ENCODE measurements at places on chromosomes 13 and 19.

DNA sequence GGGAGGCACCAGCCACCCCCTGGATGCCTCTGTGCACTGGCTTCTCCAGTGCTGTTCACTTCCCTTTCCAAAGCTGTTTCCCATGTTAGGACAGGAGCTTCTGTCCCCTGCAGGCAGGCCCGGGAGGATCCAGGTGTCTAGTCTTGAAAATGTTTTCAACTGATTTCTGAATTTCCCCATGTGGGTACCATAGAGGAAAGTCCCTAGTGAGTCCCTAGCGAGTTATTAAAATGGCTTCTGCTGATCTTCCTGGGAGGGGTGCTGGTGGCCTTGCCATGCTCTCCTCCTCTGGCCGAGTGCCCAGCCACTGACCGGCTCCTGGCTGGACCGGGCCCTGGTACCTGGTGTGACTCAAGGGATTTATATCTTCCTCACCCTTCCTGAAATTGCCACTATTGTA is 5.2 kb upstream of the ANKRD10 start:
- H3K27ac ChIP-seq = no peak overlapping the region
- no peak for DNase-seq
- no peaks in the 10 kb centered on the region for H3K36me3 ChIP-seq
- no peak overlapping the region for H3K4me3 ChIP-seq
- peaks cover 11% of the 10 kb centered on the region for H3K27me3 ChIP-seq

DNA sequence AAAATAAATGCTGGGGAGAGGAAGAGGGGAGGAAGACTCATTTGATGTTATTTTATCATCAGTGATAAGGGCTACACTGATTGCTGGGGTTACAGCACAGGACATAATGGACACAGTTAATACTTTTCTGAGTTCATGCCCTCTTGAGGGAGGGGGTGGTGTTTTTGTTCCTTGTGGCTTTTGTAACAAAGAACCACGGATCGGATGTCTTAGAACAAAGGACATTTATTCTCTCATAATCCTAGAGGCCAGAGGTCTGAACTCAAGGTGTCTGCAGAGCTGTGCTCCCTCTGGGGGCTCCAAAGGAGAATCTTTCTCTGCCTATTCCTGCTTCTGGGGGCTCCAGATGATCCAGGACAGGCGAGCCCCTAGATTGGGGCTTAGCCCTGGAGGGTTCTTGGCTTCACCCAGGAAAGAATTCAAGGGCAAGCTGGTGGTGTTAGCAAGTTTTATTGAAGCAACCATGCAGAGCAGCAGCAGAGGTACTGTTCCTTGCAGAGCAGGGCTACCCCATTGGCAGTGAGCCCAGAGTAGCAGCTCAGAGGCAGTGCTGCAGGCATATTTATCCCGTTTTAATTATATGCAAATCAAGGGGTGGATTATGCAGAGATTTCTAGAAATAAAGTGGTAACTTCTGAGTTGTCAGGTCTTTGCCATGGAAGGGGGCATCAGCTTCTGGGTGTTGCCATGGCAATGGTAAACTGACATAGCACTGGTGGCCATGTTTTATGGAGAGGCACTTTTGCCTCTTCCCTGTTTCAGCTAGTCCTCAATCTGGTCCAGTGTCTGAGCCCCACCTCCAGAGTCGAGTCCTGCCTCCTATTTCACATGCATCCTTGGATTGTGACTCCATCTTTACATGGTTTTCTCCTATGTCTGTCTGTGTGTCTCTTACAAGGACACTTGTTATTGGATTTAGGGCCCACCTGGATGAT is 18.0 kb downstream of the VAV1 start:
- H3K4me3 ChIP-seq = no peak overlapping the region
- no peaks in the 10 kb centered on the region for H3K27me3 ChIP-seq
- no peak for DNase-seq
- no peaks in the 10 kb centered on the region for H3K4me1 ChIP-seq
- no peaks in the 10 kb centered on the region for H3K36me3 ChIP-seq

DNA sequence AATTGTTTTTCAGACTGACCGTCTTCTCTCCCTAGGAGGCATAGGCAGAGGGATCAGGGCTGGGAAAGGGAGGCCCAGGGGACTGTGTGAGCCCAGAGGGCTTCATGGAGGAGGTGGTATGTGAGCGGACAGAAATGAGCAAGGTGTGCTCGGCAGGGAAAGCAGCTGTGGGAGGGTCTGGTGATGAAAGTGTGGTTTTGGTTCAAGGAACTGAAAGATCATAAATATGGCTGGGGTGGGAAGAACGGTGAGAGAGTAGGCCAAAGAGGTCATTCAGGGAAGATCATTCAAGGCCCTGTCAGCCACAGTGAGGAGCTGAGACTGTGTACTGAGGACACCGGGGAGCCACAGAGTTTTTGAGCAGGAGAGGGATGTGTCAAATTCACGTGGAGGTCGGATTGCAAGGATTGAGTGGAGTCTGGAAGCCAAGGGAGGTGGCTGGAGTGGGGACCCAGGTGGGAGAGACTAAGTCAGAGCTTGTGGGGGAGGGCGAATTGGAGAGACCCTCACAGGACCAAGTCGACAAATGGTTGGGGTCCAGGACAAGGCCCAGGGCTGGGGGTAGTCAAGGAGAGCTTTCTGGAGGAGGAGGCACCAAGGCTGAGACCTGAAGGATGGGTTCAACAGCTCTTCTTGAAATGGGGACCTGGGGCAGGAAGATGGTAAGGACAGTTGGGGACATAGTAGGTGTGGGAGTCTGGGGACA is 7.6 kb downstream of the PLD3 start:
- H3K4me1 ChIP-seq = no peaks in the 10 kb centered on the region
- H3K27me3 ChIP-seq = no peaks in the 10 kb centered on the region
- no peak overlapping the region for H3K27ac ChIP-seq
- H3K36me3 ChIP-seq = no peaks in the 10 kb centered on the region
- no peak for DNase-seq

- DNase-seq = peak; percentile 6
- H3K4me1 ChIP-seq = peaks cover 5% of the 10 kb centered on the region
- peak within 1 kb of the TSS; percentile 47 for H3K27ac ChIP-seq
- H3K4me3 ChIP-seq = peak within 1 kb of the TSS; percentile 61
Measured at GRCh38 chr19:10625003-10625761, at the start of gene SLC44A2. SLC44A2 (plus strand) TSS chr19:10625553; CDS start chr19:10625634, 81 bp downstream.

DNA sequence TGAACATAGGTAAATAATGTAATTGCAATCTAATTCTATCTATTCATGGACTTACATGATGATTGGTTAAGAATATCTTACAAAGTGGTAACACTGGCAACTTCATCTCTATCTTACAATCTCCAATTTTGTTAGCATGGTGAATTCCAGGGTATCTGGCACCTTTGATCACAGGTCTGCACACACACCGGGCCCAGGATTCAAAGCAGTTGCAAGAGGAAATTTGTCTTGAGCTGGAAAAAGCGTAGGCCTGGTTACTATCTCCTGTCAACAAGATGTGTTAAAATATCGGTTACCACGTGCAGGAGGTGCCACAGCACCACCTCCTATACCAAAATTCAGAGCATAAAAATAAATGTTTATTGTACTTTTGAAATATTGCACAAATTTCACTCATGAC is 2428.4 kb downstream of the PCDH9 start:
- H3K4me3 ChIP-seq = no peak overlapping the region
- no peaks in the 10 kb centered on the region for H3K4me1 ChIP-seq
- H3K27ac ChIP-seq = no peak overlapping the region
- H3K36me3 ChIP-seq = no peaks in the 10 kb centered on the region
- DNase-seq = no peak

DNA sequence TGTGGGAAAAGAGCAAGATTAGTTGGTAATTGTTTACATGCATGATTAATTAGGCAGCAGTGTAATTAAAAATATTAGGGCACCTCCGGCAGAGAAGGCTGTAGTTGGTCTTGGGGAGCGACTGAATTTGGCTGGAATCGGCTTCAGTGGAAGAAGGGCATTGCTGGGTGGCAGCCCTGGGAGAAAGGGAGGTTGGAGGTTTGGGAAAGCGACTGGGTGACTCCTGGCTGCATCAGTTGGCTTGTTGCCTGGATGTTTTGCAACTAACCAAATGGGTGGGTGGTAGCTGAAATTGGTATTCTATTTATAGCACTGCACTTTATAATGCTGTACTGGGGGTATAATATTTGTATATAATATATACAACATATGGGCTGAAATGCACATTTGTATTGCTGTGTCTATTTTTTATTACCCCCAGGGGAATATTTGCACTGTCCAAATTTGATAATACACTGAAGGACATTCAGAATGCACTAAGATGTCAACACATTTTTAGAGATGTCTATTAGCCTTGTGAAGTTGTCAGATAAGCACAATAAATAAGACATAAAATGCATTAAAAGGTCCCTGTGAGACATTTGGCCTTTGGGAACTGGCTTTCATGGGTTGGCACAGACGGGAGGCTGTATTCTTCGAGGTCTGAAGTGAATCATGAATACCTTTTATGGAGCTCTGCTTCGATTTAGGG is 1.7 kb downstream of the B3GLCT start:
- peak; percentile 34 for DNase-seq
- H3K4me1 ChIP-seq = peaks cover 17% of the 10 kb centered on the region
- peak overlapping the region; percentile 74 for H3K4me3 ChIP-seq
- H3K27ac ChIP-seq = peak overlapping the region; percentile 81
- no peaks in the 10 kb centered on the region for H3K36me3 ChIP-seq
- H3K27me3 ChIP-seq = no peaks in the 10 kb centered on the region

- peaks cover 23% of the 10 kb centered on the region for H3K36me3 ChIP-seq
- H3K27me3 ChIP-seq = no peaks in the 10 kb centered on the region
- H3K27ac ChIP-seq = peak overlapping the region; percentile 87
- peak overlapping the region; percentile 37 for H3K4me3 ChIP-seq
Measured at GRCh38 chr19:49613374-49613773, 22.4 kb downstream of the PRR12 start.

GRCh38 chr19:35380450-35381124 is 9.7 kb downstream of the GPR42 start:
- no peaks in the 10 kb centered on the region for H3K36me3 ChIP-seq
- no peaks in the 10 kb centered on the region for H3K4me1 ChIP-seq
- no peak overlapping the region for H3K4me3 ChIP-seq
- no peaks in the 10 kb centered on the region for H3K27me3 ChIP-seq
- no peak overlapping the region for H3K27ac ChIP-seq

- H3K4me3 ChIP-seq = no peak overlapping the region
- H3K4me1 ChIP-seq = no peaks in the 10 kb centered on the region
- H3K27me3 ChIP-seq = peaks cover 5% of the 10 kb centered on the region
Measured at GRCh38 chr19:51600940-51601580, 29.1 kb downstream of the SIGLEC5 start.

DNA sequence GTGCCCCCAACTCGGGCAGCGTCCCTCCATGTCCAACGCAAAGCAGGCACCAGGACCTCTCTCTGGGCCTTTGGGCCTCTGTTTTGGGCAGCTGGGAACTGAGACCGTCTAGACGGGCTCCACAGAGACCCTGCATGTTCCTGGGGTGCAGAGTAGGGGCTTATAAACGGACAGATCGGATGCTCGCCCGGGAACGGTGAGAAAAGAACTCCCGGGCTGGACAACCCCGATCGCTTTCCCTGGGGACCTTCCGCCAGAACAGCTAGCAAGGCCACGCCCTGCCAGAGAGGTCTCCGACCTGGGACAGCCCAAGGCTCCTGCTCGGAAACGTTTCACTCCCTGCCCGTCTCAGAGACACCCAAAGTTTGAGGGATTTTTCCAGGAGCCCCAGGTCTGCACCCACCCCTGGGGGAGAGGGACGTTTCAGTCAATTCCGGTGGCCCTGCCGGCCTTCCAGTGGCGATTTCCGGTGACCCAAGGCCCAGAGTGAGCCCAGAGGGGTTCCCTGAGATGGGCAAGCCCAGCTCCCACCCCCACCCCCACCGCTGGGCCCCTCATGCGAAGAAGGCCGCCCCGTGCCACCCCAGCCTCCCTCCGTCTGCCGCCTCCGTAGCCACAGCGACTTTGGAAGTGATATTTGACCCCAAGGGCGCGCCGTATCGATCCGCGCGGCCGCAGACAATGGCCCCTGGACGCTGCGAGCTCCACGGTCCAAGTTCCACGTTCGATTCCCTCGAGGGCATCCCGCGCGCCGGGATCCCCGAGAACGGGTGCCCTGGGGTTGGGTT is 1.7 kb downstream of the NR2F6 start:
- no peak overlapping the region for H3K27ac ChIP-seq
- peak overlapping the region; percentile 74 for H3K4me3 ChIP-seq
- no peak for DNase-seq

DNA sequence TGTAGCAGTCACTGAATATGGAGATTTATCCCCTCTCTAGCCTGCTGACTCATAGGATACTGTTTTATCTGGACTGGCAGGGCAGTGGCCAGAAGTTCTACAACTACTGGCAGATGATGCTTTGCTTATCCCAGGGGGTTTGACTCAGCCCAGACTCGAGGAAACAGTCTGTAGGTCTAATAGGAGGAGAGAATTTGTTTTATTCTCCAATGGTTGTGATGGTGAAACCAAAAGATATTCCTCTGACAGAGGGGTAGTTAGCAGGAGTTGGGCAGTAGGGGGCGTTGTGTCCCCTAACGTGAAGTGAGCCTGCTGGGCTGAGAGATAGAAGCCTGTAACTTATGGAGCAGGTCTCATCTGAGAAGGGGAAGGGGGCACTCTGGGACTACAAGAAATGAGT is 74.9 kb downstream of the WTIP start:
- H3K36me3 ChIP-seq = no peaks in the 10 kb centered on the region
- H3K4me1 ChIP-seq = no peaks in the 10 kb centered on the region
- DNase-seq = no peak
- no peaks in the 10 kb centered on the region for H3K27me3 ChIP-seq
- no peak overlapping the region for H3K4me3 ChIP-seq
- H3K27ac ChIP-seq = no peak overlapping the region

- H3K4me1 ChIP-seq = no peaks in the 10 kb centered on the region
- peaks cover 23% of the 10 kb centered on the region for H3K36me3 ChIP-seq
- H3K27ac ChIP-seq = no peak overlapping the region
- DNase-seq = no peak
- no peaks in the 10 kb centered on the region for H3K27me3 ChIP-seq
Measured at GRCh38 chr19:18861235-18861634, 29.5 kb downstream of the UPF1 start.

GRCh38 chr19:48518207-48518606 is 6.6 kb upstream of the LMTK3 start:
- no peak overlapping the region for H3K27ac ChIP-seq
- peaks cover 2% of the 10 kb centered on the region for H3K27me3 ChIP-seq
- DNase-seq = no peak
- H3K4me3 ChIP-seq = no peak overlapping the region
- H3K36me3 ChIP-seq = no peaks in the 10 kb centered on the region

- no peaks in the 10 kb centered on the region for H3K36me3 ChIP-seq
- H3K27ac ChIP-seq = no peak overlapping the region
- no peaks in the 10 kb centered on the region for H3K4me1 ChIP-seq
- no peaks in the 10 kb centered on the region for H3K27me3 ChIP-seq
- DNase-seq = no peak
Measured at GRCh38 chr13:21463424-21463823, 4.3 kb upstream of the ZDHHC20 start.

GRCh38 chr13:109454167-109454917 is 332.0 kb downstream of the IRS2 start:
- H3K36me3 ChIP-seq = no peaks in the 10 kb centered on the region
- H3K4me3 ChIP-seq = no peak overlapping the region
- no peaks in the 10 kb centered on the region for H3K4me1 ChIP-seq
- DNase-seq = peak; percentile 55
- H3K27me3 ChIP-seq = no peaks in the 10 kb centered on the region

- no peak for DNase-seq
- no peaks in the 10 kb centered on the region for H3K36me3 ChIP-seq
- H3K27me3 ChIP-seq = no peaks in the 10 kb centered on the region
- no peak overlapping the region for H3K27ac ChIP-seq
- peaks cover 25% of the 10 kb centered on the region for H3K4me1 ChIP-seq
Measured at GRCh38 chr19:3098141-3098514, 4.0 kb downstream of the GNA11 start.

- H3K36me3 ChIP-seq = no peaks in the 10 kb centered on the region
- no peak overlapping the region for H3K4me3 ChIP-seq
- H3K4me1 ChIP-seq = no peaks in the 10 kb centered on the region
- no peak for DNase-seq
Measured at GRCh38 chr19:47813304-47813994, 8.3 kb upstream of the CRX start.

Measured in astrocyte (in vitro differentiated cells and primary cell).